Effector CD4-positive, alpha-beta T cell (primary cell): ENCODE measurements at places on chromosomes 16 and 17.

DNA sequence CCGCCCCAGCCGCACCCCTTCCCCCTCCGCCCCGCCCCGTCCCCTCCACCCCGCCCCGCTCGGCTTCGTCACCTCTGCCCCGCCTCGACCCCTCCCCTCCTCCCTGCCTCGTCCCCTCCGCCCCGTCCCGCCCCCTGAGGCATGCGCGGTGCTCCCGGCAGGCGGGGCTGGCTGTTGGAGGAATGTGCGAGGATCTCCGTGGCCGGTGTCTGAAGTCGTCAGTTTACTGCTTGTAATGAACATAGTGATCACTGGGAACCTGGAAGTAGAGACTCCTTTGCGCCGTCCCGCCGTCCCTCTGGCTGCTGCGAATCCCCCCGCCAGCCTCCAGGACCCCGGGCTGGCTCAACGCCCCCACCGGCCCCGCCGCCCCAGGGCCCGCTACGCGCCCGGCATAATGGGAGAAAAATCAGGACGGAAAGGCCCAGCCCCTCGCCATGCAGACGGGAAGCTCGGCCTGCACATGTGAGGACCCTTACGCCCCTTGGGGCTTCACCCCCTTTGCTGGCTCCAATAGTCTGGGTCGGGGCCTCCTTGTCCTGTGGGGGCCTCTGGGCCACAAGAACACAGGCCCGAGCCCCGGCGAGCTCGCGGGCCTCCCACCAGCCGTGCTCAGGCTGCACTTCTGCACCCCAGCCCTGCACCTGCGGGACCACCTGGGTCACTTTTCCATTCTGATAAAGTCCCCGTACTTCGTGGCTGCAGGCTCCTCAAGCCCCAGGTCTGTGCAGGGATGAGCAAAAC is 743.1 kb downstream of the KCNJ18 start:
- DNase-seq = no peak

DNA sequence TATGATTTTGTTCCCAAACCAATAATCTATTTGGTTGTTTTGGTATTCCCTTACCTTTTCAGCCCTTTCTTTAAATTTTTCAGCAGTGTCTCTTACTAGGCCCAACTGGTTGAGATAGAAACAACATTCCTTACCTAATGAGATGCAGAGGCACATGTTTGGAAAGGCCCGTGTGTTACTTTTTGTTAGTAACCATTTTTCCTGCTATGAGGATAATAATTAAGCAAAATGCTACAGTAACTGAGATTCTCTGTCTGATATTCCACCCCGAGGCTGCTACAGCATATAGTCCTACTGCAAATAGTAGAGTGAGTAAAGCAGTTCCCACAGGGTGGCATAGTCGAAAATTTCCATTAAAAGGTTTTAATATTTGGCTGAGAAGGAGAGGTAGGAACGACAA is 10.0 kb upstream of the B4GALNT2 start:
- no peak for DNase-seq

DNA sequence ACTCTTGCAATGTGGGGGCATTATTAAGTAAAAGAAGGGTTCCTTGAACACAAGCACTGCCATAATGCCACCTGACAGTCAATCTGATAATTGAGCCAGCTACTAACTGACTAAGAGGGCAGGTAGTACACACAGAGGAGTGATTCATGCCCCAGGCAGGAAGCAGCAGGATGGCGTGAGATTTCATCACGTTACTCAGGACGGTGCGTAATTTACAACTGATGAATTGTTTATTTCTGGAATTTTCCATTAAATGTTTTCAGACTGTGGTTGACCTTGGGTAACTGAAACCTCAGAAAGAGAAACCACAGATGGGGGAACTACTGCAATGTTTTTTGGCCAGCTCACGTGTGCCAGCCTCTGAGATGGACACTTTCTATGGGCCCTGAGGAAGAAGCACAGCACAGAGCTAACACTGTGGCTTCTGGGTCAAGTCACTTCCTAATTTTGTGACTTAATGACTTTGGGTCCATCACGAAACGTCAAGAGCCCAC is 46.7 kb downstream of the C17orf67 start:
- DNase-seq = no peak

DNA sequence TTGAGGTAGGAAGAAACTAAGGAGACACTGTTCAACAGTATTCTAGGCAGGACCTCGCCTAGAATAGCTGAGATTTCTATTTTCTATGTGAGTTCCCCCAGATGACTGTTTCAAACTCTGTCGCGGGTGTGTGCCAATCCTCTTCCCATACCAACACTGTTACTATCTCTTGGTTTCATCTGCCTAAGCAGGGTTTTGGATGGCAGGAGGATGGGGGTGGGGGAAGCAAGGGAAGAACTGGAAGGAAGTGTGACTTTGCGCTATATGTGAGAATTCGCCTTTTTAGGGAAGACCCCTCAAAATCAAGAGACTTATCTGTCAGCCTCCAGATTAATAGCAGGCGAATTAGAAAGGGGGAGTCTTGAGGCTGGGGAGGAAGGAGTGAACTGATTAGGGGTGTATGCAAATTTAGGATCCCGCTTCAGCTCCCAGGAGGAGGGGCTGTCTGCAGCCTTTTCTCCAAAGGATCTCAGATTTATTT is 521 bp upstream of the G6PC3 start:
- DNase-seq = no peak

DNA sequence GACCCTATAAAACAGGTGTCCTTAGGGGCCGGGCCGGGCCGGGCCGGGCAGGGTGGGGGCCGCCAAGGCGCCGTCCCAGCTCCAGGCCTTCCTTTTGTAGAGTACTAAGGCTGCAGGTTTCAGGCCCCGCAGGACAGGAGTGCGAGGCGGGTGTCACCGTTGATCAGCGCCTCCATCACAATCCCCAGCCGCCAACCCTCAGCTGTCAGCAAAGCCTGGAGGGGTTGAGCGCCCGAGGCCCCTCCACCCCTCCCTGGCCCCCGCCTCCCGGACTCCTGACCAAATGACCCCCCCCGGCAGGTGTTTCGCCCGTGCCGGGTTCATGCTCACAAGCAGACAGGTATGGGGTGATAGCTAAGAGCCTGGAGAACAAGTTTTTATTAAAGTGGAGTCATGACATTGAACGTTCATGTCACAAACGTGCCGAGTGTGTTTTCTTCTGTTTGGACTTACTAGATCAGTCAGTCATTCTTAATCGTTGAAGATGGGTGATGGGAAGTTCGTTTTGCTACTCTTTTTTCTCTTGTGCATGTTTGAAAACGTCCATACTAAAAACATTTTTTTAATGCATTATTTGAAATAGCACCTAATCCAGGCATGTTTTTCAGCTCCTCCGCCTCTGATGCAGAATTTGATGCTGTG is 534 bp downstream of the ARL2BP start:
- DNase-seq = no peak

DNA sequence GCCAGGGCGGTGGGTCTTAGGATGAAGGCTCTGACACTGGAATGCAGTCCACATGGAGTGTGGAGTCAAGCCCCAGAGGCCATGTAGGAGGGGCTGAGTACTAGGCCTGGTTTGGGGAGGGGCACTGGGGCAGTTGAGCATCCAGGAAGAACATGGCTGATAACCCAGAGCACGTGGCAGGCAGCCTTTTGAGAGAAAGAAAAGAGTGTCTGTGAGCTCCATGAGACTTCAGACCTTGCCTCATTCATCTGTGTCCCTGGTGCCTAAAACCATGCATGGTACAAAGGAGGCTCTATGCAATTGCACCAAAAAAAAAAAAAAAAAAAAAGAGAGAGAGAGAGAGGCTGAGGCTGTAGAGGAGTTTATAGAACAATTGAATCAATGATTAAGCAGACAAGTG is 14.6 kb downstream of the SLC46A1 start:
- no peak for DNase-seq

- DNase-seq = no peak
Measured at GRCh38 chr16:87971933-87972332, 20.7 kb downstream of the BANP start.

DNA sequence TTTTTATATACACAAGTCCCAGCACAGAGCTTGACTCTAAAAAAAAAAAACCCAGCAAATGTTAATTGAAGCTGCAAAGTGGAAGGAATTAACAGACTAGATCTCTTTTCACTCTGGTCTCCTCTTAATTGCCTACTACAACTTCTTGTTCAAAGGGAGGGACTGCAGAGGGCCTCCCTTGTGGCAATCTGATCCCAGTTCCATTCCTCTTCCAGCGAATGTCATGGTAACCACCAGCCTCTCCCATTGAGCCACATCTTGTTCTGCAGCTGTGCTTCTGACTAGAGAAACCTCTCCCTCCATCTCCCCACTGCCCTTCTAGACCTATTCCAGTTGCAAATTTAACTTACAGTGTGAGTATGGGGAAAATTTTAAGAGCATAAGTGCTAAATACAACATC is 5.9 kb downstream of the SUPT6H start:
- no peak for DNase-seq

- DNase-seq = no peak
Measured at GRCh38 chr16:75868636-75869632, 142.6 kb upstream of the CPHXL start.

GRCh38 chr16:25411396-25412081 is 153.9 kb upstream of the ZKSCAN2 start:
- DNase-seq = no peak

- DNase-seq = no peak
Measured at GRCh38 chr16:55297910-55298479, 26.0 kb upstream of the IRX6 start.

DNA sequence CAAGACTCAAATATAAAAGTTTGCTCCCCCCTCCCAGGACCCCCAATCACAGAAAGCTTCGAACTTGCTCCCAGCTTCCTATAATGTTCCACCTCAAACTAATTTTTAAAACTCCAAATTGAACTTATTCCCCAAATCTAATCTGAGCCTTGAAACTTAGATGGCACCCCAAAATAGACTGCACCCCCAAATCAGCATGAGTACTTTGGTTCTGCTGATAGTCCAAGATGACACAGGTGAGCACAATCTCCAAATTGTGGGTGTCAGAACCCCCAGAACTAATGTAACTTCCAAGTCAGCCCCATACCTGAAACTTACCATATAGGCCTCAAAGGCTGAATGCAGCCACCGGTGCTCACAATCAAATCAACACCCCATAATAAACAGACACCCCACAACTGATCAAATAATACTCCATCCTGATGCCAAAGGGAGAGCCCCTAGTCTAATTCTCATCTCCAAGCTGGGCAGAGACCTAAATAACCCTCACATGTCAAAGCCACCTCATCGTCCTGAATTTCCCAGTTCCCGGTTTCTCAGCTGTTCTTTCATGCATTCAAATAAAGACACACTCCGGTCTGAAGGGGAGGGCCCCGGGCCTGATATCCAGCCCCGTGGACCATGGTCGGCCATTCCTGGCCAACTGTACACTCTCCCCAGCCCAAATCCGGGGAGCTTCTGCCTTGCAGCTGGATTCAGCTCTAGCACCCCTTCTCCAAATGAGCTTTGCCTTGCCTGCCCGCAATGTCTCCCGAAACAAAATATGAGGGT is 1.8 kb upstream of the BCL6B start:
- no peak for DNase-seq

DNA sequence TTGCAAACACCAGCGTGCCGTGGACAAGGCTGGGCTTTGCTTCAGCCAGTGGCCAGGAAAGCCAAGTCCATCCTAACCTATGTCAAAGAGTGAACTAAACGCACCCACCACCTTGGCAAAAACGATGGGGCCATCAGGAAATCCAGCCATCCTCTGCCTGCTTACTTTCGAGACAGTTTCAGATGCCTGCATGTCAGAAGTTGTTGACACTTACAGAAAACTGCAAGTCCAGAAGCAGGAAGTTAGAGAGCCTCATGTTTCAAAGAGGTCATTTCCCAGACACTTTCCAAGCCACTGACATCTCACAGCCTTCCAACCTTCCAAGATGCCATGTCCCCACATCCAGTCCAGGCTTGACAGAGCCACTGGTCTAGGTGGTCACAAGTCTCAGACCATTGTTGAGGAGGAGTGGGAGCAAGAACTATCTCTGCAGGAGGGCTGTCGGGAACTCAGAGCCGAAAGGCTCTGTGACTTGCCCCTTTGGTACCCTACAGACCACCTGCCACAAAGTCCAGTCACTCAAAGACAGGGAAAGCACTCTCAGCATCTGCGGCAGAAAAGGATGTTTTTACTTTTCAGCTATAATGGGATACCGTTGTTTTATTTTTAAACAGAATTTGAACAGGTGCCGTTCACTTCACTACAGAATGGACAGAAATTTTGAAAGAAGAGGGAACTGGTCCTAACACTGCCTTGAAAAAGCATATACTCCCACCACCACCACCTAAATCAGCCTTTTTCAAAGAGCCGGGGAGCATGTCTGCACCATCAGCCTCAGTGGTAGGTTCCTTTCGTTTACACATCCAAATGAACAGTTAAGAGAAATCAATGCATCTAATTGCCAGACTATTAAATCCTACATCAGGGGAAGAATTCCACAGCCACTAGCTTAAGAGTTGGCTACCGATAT is 5.1 kb downstream of the ZNF423 start:
- DNase-seq = no peak

DNA sequence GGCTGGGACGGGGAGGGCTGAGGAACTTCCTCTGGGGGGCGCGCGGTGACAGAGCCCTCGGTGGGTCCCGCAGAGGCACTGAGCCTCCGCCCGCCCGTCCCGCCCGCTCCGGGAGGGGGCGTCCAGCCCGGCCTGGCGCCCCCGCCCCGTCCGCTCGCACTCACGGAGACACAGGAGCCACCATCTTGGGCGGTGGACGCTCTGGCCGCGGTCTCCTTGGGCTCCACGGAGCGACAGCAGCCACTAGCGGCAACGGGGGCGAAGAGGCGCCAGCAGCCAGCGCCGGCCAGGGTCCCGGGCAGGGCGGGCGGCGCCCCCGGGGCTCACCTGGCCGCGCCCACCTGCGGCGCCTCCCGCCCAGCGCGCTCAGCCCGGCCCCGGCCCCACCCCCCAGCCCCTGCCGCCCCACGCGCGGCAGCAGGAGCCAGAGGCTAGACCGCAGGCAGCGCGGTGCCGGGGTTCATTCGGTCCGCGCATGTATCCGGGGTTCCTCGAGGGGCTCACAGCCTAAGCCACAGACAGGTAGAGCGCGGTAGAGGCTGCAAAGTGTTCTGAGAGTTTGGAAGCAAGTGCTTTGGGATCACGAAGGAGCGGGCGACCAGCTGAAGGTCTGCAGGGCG is at the start of gene C17orf113:
Gene C17orf113 (minus strand): TSS at position 209 of the 620 bp plus-strand sequence. CDS start 7,225 bp downstream, outside the sequence.
- DNase-seq = peak; percentile 38

DNA sequence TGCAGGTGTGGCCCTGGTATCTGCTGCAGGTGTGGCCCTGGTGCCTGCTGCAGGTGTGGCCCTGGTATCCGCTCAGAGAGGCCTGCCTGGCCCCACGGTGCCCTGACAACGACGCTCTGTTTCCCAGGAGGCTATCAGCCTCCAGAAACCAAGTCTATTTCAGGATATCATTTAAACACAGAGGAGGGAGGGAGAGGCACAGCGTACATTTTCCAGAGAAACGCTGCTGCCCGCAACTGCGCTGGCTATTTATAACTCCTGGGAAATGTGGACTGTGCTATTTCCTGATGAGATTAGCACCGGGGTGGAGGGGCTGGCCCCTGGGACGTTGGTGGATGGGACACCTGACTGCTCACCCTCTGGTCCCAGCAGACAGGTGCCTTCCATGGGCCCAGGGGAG is 22.5 kb downstream of the TIMM22 start:
- no peak for DNase-seq

DNA sequence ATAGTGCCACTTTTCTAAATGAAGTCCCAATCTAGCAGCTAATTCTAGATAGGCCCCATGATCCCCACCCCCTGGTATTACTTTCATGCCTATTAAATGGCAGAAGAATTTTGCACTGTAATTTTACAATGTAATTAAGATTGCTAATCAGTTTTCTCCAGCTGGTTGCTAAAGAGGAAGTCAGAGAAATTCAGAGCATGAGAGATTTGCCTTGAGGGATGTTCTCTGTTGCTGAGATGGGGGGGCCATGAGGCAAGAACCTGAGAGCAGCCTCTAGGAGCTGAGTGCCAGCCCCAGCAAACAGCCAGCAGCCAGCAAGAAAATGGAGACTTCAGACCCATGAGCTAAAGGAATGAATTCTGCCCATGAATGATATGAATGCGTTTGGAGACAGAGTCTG is 38.9 kb downstream of the SHCBP1 start:
- no peak for DNase-seq
